Aorta (tissue), 5 donors: ENCODE measurements at places on chromosomes 4 and X. TPM values are rescaled to one million over a fixed set of nuclear protein-coding genes. Genes with fewer than 3 reads are reported as not detected.

DNA sequence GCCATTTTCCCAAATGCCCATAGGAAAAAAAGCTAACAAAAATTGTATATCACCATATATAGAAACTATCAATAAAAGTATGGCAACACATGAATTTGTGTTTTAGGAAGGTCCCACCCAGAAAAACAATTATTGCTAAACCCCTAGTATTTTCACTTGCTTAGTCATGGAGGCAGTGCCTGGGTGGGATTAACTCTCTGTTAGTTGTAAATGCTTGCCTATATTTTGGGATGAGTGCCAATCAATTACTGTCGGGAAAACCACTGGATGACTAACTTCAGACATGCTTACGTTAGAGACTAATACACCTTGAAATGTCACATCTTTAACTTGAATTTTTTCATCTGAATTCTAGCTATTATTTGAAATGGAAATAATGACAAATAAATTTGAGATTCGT, 33.9 kb downstream of the TMPRSS11A start:
- no peaks in the 10 kb centered on the region for H3K27me3 ChIP-seq
- H3K36me3 ChIP-seq, result no peaks in the 10 kb centered on the region
- no peak overlapping the region for H3K27ac ChIP-seq
- no peak for DNase-seq
- H3K4me3 ChIP-seq, result no peak overlapping the region

DNA sequence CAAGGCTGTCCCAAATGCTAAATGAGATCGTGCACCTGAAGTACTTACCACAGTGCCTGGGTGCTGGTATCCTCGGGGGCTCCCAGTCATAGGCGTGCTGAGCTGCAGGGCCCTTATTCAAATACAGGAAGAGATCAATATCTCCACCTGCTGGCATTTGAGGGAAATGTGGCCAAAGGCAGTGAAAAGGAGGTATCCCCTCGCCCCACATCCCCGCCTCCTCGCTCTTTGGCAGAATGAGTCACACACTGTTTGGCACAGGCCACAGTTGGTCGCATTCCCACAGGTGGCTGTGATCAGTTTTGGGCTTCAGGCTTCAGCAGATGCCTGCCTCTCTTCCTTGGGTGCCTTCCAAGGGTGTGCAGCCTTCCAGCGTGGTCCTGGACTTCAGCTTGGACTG, 28.4 kb downstream of the ZNF185 start:
- no peak overlapping the region for H3K4me3 ChIP-seq
- H3K36me3 ChIP-seq, result no peaks in the 10 kb centered on the region
- no peaks in the 10 kb centered on the region for H3K4me1 ChIP-seq
- H3K27me3 ChIP-seq, result no peaks in the 10 kb centered on the region
- no peak overlapping the region for H3K27ac ChIP-seq

Gene SLC4A4
- 6.2 TPM for total RNA-seq

Gene PI4K2B
- 12.2 TPM for total RNA-seq

- DNase-seq, result peak; percentile 78
- H3K27ac ChIP-seq, result no peak overlapping the region
- no peaks in the 10 kb centered on the region for H3K36me3 ChIP-seq
Measured at GRCh38 chrX:115952417-115953092, 218.0 kb upstream of the AGTR2 start.

GRCh38 chrX:17368002-17368401, 7.0 kb upstream of the NHS start:
- H3K36me3 ChIP-seq, result no peaks in the 10 kb centered on the region
- no peak for DNase-seq
- H3K27me3 ChIP-seq, result no peaks in the 10 kb centered on the region
- H3K27ac ChIP-seq, result no peak overlapping the region
- H3K4me1 ChIP-seq, result no peaks in the 10 kb centered on the region

DNA sequence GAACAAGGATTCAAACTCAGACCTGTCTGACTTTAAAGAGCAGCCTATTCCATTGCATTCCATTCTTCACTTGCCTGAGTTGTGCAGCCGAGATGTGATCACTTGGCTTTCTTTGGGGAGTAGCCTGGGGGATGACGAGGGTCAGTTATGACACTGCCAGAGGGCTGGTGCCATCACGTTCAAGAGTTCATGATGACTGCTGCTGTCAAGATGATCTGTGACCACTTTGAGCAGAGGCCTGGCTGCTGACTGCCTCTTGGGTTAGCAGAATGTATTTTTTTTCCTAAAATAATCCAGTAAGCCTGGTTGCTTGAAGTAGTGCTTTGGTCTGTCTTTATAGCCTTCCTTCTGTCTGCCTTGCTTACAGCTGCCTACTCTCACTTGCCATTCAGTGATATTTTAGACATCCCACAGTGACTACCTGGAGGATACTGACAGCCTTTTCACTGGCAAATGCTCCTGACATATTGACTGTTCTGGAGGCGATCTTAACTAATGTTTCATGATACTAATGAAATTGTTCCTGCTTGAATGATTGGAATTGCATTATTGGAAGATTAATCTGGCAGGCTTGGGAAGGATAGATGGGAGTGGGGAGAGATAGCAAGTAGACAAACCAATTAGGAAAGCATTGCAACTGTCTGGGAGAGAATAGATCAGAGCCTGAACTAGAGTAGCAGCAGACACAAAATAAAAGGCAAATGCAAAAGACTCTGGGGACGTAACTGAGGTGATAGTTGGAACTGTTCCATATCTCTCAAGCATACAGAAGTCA, 221.6 kb upstream of the LCORL start:
- DNase-seq, result no peak
- H3K4me3 ChIP-seq, result no peak overlapping the region
- no peaks in the 10 kb centered on the region for H3K27me3 ChIP-seq
- no peaks in the 10 kb centered on the region for H3K4me1 ChIP-seq

DNA sequence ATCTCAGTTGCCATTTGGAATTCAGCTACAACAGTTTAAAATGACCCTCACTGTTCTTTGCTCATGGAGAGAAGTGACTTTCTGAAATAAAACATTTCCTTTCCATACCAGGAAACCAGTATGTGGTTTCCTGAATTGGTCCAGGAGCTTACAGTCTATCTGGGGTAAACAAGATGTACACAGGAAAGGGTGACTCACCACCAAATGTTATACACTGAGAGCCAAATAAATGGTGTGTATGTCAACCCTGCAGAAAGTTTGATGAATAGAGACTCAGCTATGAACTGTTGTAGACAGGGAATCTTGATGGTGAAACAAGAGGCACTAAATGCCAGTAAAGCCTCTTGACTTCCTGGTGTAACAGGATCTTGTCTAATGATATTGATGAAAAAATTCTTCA, 100.4 kb downstream of the HS6ST2 start:
- H3K27me3 ChIP-seq, result no peaks in the 10 kb centered on the region
- no peak for DNase-seq
- H3K4me3 ChIP-seq, result no peak overlapping the region
- no peaks in the 10 kb centered on the region for H3K4me1 ChIP-seq

DNA sequence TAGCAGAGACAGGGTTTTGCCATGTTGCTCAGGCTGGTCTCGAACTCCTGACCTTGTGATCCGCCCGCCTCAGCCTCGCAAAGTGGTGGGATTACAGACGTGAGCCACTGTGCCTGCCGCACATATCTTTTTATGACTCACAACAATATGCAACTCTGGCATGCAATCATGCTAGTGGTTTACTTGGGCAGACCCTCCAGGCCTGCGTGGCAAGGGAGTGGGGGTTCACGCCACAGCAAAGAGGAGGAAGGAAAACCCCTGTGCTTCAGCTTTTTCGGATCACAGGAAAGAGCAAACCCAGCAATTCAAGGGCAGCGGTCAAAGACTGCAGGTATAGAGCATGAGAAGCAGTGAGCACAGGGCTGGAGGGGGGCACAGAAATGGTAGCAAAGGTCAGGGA, 48.3 kb upstream of the CD99 start:
- no peak for DNase-seq
- H3K27ac ChIP-seq, result no peak overlapping the region
- H3K4me3 ChIP-seq, result no peak overlapping the region
- peaks cover 5% of the 10 kb centered on the region for H3K36me3 ChIP-seq
- no peaks in the 10 kb centered on the region for H3K27me3 ChIP-seq

- H3K4me1 ChIP-seq, result no peaks in the 10 kb centered on the region
- H3K27me3 ChIP-seq, result no peaks in the 10 kb centered on the region
- H3K4me3 ChIP-seq, result no peak overlapping the region
Measured at GRCh38 chr4:153407906-153408305, 58.3 kb upstream of the TMEM131L start.

DNA sequence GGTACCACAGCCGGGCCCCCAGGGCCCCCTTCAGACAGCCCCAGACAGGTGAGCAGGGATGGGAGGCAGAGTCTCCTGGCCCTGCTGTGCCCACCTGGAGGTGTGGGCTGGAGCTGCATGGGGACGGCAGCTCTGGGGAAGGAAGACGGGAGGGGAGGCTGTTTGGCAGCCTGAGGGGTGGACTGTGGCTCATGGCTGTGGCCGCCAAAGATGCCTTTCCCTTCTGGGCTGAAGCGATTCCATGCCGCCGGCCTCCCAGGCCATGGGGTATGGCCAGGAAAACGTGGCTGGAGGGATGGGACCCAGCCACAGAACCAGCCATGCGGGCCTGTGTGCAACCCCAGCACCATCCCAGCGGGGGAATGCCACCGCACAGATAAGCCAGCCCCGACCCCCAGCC, 65.7 kb downstream of the FAM53A start:
- DNase-seq, result no peak
- no peak overlapping the region for H3K4me3 ChIP-seq
- H3K36me3 ChIP-seq, result no peaks in the 10 kb centered on the region
- no peaks in the 10 kb centered on the region for H3K27me3 ChIP-seq
- no peak overlapping the region for H3K27ac ChIP-seq

Gene TEC
- total RNA-seq, result 5.7 TPM

Gene GPRASP2
- 15.3 TPM for total RNA-seq

GRCh38 chrX:63661676-63662075, 123.3 kb downstream of the ARHGEF9 start:
- H3K36me3 ChIP-seq, result peaks cover 2% of the 10 kb centered on the region
- H3K4me1 ChIP-seq, result no peaks in the 10 kb centered on the region
- H3K4me3 ChIP-seq, result no peak overlapping the region
- no peak for DNase-seq
- H3K27me3 ChIP-seq, result no peaks in the 10 kb centered on the region

Gene QDPR
- total RNA-seq, result 15.6 TPM

DNA sequence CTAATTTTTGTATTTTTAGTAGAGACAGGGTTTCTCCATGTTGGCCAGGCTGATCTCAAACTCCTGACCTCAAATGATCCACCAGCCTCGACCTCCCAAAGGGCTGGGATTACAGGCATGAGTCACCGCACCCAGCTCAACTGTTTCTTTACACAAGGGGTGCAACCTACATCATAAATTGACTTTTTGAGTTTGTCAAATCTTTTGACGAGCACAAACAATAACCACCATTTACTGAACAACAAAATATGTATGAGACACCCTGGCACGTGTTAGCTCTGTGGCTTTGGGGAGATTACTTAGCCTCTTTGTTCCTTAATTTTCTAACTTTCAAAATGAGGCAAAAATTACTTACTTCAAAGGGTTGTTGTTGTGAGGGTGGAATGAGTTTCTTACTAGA, 23.5 kb upstream of the SLC34A2 start:
- no peaks in the 10 kb centered on the region for H3K4me1 ChIP-seq
- DNase-seq, result no peak
- no peaks in the 10 kb centered on the region for H3K27me3 ChIP-seq
- no peak overlapping the region for H3K27ac ChIP-seq
- no peaks in the 10 kb centered on the region for H3K36me3 ChIP-seq

Gene VCX2
- not detected for total RNA-seq

Gene PLK4
- 0.96 TPM for total RNA-seq

GRCh38 chr4:39812500-39812899, 114.6 kb downstream of the UBE2K start:
- no peak overlapping the region for H3K4me3 ChIP-seq
- H3K4me1 ChIP-seq, result no peaks in the 10 kb centered on the region
- H3K27me3 ChIP-seq, result no peaks in the 10 kb centered on the region
- no peak for DNase-seq

Gene MAGEA12
- total RNA-seq, result not detected

- no peaks in the 10 kb centered on the region for H3K27me3 ChIP-seq
- no peaks in the 10 kb centered on the region for H3K4me1 ChIP-seq
- no peaks in the 10 kb centered on the region for H3K36me3 ChIP-seq
- no peak for DNase-seq
Measured at GRCh38 chr4:1874201-1874600, 3.0 kb downstream of the NSD2 start.

DNA sequence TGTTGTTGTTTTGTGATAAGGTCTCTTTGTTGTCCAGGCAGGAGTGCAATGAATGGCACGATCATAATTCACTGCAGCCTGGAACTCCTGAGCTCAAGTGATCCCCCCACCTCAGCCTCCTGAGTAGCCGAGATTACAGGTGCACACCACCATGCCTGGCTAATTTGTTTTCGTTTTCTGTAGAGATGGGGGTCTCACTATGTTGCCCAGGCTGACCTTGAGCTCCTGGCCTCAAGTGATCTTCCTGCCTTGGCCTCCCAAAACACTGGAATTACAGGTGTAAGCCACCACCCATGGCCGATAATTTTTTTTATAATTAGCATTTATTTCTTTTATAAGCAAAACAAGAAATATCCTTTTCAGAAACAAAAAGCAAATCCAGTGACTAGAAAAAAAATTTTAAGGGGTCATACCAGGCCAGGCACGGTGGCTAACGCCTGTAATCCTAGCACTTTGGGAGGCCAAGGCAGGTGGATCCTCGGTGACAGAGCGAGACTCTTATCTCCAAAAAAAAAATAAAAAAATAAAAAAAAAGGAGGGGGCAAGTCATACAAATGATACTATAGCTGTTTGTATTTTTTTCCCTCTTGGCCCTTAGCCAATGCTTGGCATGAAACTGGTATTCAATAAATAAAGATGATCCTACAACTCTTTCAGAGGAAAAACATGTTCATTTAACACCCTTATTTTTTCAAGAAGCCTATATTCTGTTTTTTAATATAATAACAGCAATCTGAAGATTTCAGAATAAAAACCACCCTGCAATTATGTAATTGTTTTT, 3.4 kb downstream of the PLAC8 start:
- no peak for DNase-seq
- no peaks in the 10 kb centered on the region for H3K27me3 ChIP-seq
- no peaks in the 10 kb centered on the region for H3K4me1 ChIP-seq
- no peak overlapping the region for H3K4me3 ChIP-seq
- H3K27ac ChIP-seq, result no peak overlapping the region

- H3K36me3 ChIP-seq, result no peaks in the 10 kb centered on the region
- DNase-seq, result no peak
- H3K4me3 ChIP-seq, result no peak overlapping the region
- H3K27me3 ChIP-seq, result no peaks in the 10 kb centered on the region
- H3K27ac ChIP-seq, result no peak overlapping the region
Measured at GRCh38 chrX:40272776-40273175, 175.0 kb upstream of the BCOR start.

DNA sequence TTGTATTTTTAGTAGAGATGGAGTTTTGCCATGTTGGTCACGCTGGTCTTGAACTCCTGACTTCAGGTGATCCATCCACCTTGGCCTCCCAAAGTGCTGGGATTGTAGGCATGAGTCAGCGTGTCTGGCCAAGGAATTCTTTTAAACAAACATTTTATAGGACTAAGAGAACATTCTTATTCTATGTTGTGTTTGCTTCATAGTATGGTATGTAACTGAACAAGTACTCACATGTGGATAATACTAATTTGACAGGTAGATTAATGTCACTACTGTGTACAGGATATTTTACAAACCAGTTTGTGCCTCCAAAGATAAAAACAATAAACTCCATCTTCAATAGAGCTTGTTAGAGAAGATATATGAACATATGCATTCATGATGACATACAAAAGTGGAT, 1353.4 kb downstream of the PCDH7 start:
- no peak overlapping the region for H3K27ac ChIP-seq
- H3K4me1 ChIP-seq, result no peaks in the 10 kb centered on the region
- H3K36me3 ChIP-seq, result no peaks in the 10 kb centered on the region
- no peak for DNase-seq
- no peak overlapping the region for H3K4me3 ChIP-seq

- no peaks in the 10 kb centered on the region for H3K36me3 ChIP-seq
- H3K4me1 ChIP-seq, result no peaks in the 10 kb centered on the region
- DNase-seq, result no peak
- no peaks in the 10 kb centered on the region for H3K27me3 ChIP-seq
- no peak overlapping the region for H3K4me3 ChIP-seq
Measured at GRCh38 chr4:96786306-96786705, 946.4 kb downstream of the PDHA2 start.
